ENCODE measurements at places on chromosomes 11 and 22.

GRCh38 chr11:17371614-17372013, 16.8 kb downstream of the KCNJ11 start:
- no peaks in the 10 kb centered on the region for H3K4me1 ChIP-seq
- no peaks in the 10 kb centered on the region for H3K27me3 ChIP-seq
- H3K36me3 ChIP-seq = no peaks in the 10 kb centered on the region

- no peak overlapping the region for H3K27ac ChIP-seq
- H3K4me1 ChIP-seq = peaks cover 2% of the 10 kb centered on the region
- H3K27me3 ChIP-seq = no peaks in the 10 kb centered on the region
- no peaks in the 10 kb centered on the region for H3K36me3 ChIP-seq
Observed at GRCh38 chr22:50599816-50600455, 657 bp upstream of the MAPK8IP2 start.

DNA sequence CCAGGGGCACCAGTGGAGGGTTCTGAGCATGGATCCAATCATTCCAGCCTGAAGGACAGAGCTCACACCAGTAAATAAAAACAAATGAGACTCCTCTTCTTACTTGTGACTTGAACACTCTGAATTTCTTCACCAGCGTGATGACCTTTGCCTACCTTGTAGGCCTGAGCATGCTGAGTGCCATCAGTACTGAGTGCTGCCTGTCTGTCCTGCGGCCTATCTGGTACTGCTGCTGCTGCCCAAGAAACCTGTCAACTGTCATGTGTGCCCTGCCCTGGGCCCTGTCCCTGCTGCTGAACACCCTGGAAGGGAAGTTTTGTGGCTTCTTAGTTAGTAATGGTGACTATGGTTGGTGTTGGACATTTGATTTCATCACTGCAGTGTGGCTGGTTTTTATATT, 23.9 kb downstream of the MRGPRX4 start:
- no peak overlapping the region for H3K27ac ChIP-seq
- no peak for DNase-seq
- no peaks in the 10 kb centered on the region for H3K4me1 ChIP-seq
- no peaks in the 10 kb centered on the region for H3K27me3 ChIP-seq

DNA sequence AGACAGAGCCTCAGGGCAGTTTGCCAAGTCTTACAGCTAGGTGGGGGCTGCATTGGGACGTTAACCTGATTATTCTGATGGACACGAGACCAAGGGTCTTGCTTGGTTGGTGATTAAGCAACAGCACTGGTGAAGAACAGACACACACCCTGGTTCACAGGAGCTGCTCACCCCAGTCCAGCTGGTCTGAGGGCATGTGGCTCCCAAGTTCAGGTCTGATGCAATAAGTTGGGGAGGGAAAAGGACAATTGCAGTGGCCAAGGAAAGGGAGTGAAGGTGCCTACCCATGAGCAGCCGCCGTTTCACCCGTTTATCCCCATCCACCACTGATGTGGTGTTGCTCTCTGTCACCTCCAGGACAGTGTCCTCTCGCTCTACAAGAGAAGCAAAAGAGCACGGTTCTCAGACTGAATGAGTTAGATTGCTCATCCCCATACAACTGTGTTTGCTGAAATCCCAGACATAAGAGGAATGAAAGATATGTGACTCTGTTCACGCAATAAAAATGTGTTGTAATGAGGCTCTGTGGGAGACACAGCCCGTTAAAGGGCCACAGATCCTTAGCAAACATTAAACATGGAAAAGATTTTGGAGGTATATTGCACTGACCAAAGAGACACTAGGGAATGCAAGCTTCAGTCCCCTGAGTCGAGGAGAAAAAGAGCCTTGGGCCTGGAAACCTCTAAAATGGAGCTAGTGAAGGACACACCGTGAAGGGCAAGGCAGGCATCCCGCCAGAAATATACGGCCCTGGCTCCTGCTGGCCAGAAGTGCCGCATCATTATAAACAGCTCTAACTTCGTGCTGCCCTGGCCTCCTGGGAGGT, 25.6 kb downstream of the SCUBE2 start:
- no peak for DNase-seq
- no peaks in the 10 kb centered on the region for H3K36me3 ChIP-seq
- H3K4me3 ChIP-seq = no peak overlapping the region
- H3K4me1 ChIP-seq = no peaks in the 10 kb centered on the region
- H3K27ac ChIP-seq = no peak overlapping the region
- H3K27me3 ChIP-seq = no peaks in the 10 kb centered on the region

DNA sequence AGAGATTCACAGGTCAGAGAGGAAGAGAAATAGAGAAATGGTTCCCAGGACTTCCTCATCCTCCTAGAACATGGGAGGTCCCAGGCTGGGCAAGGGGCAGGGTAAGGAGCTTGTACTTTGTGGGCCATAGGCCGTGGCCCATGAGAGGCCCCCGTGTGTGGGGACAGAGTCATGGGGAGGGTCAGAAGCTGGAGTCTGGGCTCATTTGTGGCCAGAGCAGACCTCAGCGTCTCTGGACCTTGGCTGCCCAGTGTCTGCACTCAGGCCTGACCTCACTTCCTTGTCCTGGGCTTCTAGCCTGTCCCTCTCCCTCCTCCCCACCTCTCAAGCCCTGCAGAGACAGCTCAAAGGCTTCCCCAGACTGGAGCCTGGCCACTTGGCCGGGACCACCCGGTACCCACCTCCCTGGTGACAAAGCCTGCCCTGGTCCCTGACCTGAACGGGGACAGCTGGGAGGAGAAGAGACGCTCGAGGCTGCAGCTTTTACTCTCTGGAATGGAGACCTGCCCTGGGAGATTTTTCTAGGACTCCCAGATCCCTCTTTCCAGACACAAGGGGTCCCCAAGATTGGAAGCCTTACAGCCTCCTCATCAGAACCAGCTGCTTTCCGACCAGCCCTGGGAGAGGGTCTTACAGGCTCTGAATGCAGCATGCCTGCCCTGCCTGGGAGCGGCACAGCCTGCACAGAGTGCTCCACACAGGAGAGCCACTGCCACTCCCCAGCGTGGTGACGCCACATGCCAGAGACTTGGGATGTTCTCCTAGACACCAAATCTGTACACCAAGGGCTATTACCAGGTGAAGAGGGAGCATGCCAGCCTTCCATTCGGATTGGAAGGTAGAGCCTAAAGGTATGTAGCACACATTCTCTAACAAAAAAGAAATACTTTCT, 569.0 kb upstream of the B3GAT1 start:
- H3K36me3 ChIP-seq = no peaks in the 10 kb centered on the region
- no peak for DNase-seq

GRCh38 chr11:18761741-18762140, 29.9 kb downstream of the PTPN5 start:
- no peaks in the 10 kb centered on the region for H3K36me3 ChIP-seq
- H3K27me3 ChIP-seq = no peaks in the 10 kb centered on the region
- DNase-seq = no peak
- no peak overlapping the region for H3K27ac ChIP-seq

DNA sequence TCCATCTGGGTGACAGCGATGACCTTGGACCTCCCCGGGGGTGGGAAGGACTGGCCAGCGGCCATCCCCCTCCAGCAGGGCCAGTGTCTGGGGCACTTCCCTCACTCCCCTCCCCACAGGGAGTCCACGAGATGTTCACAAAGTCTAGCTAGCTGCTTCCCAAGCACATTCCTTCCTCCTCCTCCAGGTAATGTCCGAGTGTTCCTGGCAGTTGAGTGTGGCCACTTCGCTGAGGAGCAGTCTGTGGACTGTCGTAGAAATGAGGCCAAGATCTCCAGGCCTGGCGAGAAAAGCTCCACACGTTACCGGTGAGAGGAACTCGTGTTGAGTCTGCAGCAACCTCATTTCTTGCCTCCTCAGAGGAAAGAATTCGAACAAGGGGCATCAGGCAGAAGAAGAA, 425.5 kb downstream of the BRD1 start:
- no peak overlapping the region for H3K27ac ChIP-seq
- no peak for DNase-seq
- peaks cover 1% of the 10 kb centered on the region for H3K4me1 ChIP-seq
- no peaks in the 10 kb centered on the region for H3K36me3 ChIP-seq
- no peak overlapping the region for H3K4me3 ChIP-seq
- no peaks in the 10 kb centered on the region for H3K27me3 ChIP-seq

DNA sequence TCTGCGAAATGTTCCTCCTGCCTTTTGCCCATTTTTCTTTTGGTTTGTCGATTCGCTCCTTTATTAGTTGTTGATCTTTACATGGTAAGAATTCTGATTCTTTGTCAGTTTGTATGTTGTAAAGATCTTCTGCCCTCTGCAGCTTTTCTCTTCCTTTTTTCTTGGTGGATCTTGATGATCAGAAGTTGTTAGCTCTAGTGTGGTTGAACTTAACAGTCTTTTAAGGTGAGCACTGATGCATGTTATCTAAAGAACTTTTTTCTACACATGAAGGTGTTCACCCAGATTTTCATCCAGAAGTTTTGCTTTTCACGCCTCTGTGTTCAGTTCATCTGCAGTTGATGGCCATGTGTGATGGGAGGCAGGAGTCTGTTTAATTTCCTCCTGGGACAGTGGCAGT, 133.7 kb downstream of the TBC1D22A start:
- no peaks in the 10 kb centered on the region for H3K36me3 ChIP-seq
- H3K4me3 ChIP-seq = no peak overlapping the region
- H3K27ac ChIP-seq = no peak overlapping the region

DNA sequence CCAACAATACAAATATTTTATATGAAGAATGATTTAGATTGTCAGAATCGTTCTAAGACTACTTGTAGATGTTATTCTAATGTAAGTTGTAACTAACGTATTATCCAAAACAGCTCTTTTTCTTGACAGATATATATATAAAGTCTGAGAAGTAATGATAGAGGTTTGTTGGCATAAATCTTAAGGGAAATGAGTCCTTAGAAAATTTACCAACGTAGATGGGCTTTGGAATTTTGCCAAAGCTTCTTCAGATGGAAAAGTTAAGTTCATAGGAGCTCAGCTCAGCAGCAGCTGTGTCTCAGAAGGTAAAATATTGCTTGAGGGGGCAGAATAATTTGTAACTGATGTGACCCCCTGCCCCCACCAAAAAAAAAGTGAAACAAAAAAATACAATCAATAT, 66.7 kb downstream of the BID start:
- peaks cover 1% of the 10 kb centered on the region for H3K4me1 ChIP-seq
- DNase-seq = no peak
- no peak overlapping the region for H3K27ac ChIP-seq
- no peaks in the 10 kb centered on the region for H3K27me3 ChIP-seq

- peak overlapping the region; percentile 87 for H3K27ac ChIP-seq
- H3K27me3 ChIP-seq = no peaks in the 10 kb centered on the region
- H3K36me3 ChIP-seq = no peaks in the 10 kb centered on the region
- peaks cover 23% of the 10 kb centered on the region for H3K4me1 ChIP-seq
Observed at GRCh38 chr11:94130298-94131046, 1.8 kb downstream of the PANX1 start.

GRCh38 chr11:67691149-67691548, 16.7 kb upstream of the ALDH3B2 start:
- no peak for DNase-seq
- H3K4me3 ChIP-seq = no peak overlapping the region
- no peaks in the 10 kb centered on the region for H3K36me3 ChIP-seq
- no peak overlapping the region for H3K27ac ChIP-seq

DNA sequence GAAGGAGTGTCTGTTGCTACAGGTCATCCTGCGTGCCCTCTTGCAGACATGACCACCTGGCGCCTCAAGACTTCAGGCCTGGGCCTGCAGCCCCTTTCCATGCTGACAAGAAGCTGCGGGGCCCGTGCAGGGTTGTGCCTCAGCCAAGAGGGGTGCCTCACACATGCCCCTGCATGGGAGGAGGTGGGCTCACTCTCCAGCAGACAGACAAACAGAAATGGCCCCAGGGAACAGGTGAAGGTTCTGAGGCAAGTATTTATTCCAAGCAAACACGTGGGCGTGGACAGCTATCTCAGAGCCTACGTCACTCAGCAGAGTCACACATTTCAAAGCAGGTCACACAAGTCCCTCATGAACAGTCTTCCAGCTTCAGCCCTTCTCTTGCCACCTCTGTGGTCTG, 5.9 kb upstream of the SYCE3 start:
- no peak for DNase-seq
- H3K4me1 ChIP-seq = no peaks in the 10 kb centered on the region
- no peak overlapping the region for H3K27ac ChIP-seq
- H3K36me3 ChIP-seq = no peaks in the 10 kb centered on the region
- H3K4me3 ChIP-seq = no peak overlapping the region

- no peak overlapping the region for H3K27ac ChIP-seq
- H3K36me3 ChIP-seq = no peaks in the 10 kb centered on the region
- peaks cover 4% of the 10 kb centered on the region for H3K4me1 ChIP-seq
- DNase-seq = no peak
- no peak overlapping the region for H3K4me3 ChIP-seq
Observed at GRCh38 chr22:43622886-43623285, 189.2 kb downstream of the EFCAB6 start.

DNA sequence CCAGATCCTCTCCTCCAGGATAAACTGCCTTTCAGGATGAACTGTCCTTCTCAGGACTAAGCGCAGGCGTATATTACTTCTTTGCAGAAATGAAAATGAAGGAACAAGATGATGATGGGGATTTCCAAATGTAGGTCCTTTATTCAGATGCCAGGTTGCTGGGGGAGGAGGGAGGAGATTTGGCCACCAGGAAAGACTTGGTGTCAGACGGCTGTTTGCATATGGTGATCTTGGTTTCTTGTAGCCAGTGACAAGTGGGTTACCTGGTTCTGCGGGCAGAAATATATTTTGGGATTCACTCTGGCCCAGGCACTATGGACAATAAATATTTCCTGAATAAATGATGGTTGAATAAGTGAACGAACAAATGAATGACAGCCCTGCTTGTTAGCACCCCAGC, 243.4 kb downstream of the MIAT start:
- H3K36me3 ChIP-seq = no peaks in the 10 kb centered on the region
- peaks cover 2% of the 10 kb centered on the region for H3K4me1 ChIP-seq

DNA sequence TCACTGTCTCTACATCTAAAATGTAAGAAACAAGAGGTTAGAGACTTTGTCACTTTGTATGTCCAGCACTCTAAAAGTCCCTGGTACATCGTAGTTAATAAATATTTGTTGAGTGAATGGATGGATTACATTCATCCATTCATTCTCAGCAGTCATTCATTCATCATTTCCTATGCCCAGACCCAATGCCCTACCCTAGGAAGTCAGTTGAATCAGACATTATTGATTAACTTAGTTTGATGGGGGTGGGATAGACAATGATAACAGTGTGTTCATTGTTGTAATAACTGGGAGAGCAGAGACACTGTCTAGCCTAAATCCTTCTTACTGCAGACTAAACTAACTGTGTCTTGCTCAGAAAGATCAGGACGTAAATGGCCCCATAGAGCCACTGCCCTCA, 1.2 kb upstream of the CENPM start:
- no peak for DNase-seq
- no peaks in the 10 kb centered on the region for H3K36me3 ChIP-seq
- H3K4me3 ChIP-seq = no peak overlapping the region
- peaks cover 4% of the 10 kb centered on the region for H3K4me1 ChIP-seq
- no peaks in the 10 kb centered on the region for H3K27me3 ChIP-seq

GRCh38 chr11:12200991-12201985, 90.9 kb downstream of the MICAL2 start:
- H3K27me3 ChIP-seq = no peaks in the 10 kb centered on the region
- H3K4me3 ChIP-seq = no peak overlapping the region
- no peaks in the 10 kb centered on the region for H3K36me3 ChIP-seq
- peak overlapping the region; percentile 35 for H3K27ac ChIP-seq
- H3K4me1 ChIP-seq = peaks cover 14% of the 10 kb centered on the region

- H3K4me3 ChIP-seq = no peak overlapping the region
- no peaks in the 10 kb centered on the region for H3K36me3 ChIP-seq
- H3K27me3 ChIP-seq = no peaks in the 10 kb centered on the region
- no peak overlapping the region for H3K27ac ChIP-seq
- peaks cover 4% of the 10 kb centered on the region for H3K4me1 ChIP-seq
Observed at GRCh38 chr11:126058105-126058874, 4.4 kb downstream of the CDON start.

- no peak overlapping the region for H3K4me3 ChIP-seq
- no peaks in the 10 kb centered on the region for H3K27me3 ChIP-seq
- H3K27ac ChIP-seq = no peak overlapping the region
- no peak for DNase-seq
Observed at GRCh38 chr22:50734343-50734771, 3.6 kb upstream of the ACR start.
